Right renal cortex interstitium (tissue), 3 donors: ENCODE measurements at places on chromosomes 1 and 21. TPM values are rescaled to one million over a fixed set of nuclear protein-coding genes. Genes with fewer than 3 reads are reported as not detected.
A peak's percentile ranks its signal among the peaks of the same experiment; 100 is the strongest.

The BRDT gene
- 0.17 TPM for polyA plus RNA-seq

The GCSAML gene
- 0.71 TPM for polyA plus RNA-seq

The DFFA gene
- 43.3 TPM for polyA plus RNA-seq

The CFAP298 gene
- polyA plus RNA-seq = 62.2 TPM

DNA sequence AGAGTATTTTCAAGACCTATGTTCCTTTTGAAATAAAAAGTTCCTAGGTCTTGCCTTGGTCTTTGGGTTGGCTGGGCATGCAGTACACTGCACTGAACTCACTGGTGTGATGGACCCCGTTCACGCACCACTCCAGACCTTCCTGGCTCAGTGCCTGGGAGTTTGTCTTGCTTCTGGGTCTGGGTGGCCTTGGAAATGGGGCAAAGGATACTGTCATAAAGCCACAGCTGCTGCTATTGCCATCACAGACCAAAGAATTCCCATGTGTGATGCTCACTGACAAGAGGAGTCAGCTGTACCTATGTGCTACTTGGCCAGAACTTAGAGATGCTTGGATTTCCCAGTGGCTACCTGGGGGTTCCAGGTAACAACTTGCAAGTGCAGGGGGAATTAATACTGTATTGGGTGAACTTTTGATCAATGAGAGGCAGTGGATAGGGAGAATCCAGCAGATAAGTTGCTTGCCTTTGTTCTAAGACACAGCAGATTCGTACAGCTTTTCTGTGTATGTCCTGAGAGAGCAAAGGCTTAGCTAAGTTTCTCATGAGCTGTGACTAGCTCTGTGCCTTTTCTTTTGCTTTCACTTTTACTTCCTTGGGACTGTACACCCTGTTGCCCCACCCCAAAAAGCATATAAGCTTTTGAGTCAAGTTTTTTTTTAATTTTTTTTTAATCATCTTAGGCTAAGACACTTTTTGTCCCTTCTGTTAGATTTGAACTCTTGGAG lies 115.3 kb downstream of the RUNX1 start:
- DNase-seq = no peak

GRCh38 chr1:181257117-181257516 lies 168.6 kb downstream of the IER5 start:
- DNase-seq = no peak

GRCh38 chr1:194477908-194478307 lies 1291.5 kb upstream of the B3GALT2 start:
- DNase-seq = no peak

DNA sequence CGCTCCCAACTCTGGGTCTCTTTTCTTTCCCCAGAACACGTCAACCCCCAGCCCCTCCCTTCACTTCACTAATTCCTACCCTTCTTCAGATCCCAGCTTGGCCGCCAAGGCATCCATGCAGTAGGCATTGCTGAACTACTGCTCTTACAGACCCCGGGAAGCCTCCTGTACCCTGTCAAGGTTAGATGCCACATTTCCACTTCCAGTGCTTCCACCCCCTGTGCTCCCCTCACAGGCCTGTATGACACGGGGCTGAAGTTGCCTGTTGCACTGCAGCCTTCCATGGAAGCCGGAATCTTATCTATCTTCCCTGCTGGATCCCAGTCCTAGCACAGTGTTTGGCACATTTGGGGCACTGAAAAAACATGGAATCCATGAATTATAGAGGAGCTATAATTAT lies 99.0 kb upstream of the SOD1 start:
- no peak for DNase-seq

DNA sequence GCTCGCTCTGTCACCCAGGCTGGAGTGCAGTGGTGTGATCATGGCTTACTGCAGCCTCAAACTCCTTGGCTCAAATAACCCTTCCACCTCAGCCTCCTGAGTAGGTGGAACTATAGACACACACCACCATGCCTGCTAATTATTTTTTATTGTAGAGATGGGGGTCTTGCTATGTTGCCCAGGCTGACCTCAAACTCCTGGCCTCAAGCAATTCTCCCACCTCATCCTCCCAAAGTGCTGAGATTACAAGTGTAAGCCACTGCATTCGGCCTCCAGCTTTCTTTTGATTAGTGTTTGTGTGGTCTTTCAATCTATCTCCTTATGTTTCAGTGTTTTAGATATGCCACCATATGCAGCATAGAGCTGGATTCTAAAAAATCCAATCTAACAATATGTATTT lies 19.9 kb upstream of the CSF3R start:
- no peak for DNase-seq

GRCh38 chr1:87064309-87064708 lies 149.9 kb downstream of the HS2ST1 start:
- DNase-seq = no peak

DNA sequence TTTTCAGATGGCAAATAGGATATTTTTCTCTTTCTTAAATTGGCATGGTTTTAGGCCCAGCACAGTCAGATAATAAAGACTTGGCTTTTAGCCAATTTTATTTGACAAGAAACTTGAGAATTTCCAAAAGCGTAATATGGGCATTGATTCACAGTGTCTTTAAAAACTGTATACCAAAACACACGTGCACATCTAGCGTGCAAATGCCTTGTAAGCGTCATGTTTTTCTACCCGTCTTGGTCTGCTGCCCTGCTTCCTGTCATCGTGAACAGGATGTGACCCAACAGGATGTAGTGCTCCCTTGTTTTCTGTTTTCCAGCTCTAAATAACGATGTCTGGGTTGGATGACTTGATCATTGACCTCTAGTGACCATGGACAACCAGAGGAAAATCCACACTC lies 24.7 kb upstream of the SLC44A3 start:
- DNase-seq = no peak

DNA sequence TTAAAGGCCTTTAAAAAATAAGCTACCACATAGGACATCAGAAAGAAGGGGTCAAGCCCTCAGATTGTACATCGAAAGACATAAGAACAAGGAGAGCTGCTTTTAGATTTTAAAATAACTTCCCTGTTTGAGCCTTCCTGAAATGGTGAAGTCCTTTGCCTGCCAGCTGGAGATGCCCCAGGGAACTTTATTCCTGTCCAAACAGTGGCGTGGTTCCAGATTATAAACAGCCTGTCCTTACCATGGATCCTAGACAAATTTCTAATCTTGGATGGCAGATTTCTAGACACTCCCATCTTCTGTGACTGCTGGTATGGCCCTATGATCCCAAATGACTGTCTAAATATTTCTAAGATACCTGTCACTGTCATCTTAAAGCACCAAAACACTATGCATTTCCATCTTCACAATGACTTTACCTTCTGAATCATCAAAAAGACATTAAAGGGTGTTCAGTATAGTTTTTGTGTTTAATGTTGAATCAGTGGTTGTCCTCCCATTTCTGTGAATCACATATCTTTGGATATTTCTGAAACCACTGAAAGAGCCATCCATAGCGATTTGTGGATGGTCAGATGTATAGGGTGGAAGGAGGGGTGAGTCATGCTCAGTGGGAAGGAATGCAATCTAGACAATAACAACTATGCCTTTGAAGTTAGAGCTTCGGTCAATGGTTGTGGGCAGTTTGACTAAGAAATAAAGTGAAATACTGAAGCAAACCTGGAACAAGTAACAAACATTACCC lies 23.2 kb downstream of the ILDR2 start:
- DNase-seq = no peak

DNA sequence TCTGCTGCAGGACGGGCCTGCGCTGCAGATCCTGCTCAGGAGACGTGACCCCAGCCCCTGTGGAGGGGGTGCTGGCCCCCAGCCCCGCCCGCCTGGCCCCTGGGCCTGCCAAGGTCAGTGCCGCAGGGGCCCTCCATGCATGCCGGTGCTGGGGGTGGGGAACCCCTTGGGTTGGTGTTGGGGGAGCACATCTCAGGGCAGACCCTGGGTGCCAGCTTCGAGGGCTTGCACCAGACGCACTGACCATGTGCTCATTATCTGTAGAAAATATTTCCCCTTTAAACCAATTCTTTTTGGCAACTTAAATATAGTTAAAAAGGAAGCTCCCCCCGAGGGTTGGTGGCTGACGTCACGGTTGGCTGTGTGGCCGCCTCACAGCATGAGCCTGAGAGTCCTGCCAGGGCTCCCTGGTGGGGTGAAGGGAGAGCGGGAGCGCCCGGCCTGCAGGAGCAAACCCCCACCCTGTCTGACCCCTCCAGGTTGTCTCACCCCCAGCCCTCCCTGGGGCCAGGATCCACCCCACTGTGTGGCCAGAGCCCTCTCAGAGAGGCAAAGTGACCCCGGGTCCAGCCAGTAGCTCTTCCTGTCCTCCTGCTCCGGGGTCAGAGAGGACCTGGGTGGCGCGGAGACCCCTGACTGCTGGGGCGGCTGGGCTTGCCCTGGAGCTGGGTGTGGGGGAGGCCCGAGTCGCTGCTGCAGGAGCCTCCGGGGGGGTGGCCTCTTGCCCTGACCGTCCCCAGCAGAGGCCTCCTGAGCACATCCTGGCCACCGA lies 5.3 kb upstream of the PFKL start:
- no peak for DNase-seq

- no peak for DNase-seq
Observed at GRCh38 chr21:41458121-41458520, 32.1 kb downstream of the MX1 start.

GRCh38 chr1:175126347-175126746 lies 58.7 kb downstream of the TNN start:
- no peak for DNase-seq

DNA sequence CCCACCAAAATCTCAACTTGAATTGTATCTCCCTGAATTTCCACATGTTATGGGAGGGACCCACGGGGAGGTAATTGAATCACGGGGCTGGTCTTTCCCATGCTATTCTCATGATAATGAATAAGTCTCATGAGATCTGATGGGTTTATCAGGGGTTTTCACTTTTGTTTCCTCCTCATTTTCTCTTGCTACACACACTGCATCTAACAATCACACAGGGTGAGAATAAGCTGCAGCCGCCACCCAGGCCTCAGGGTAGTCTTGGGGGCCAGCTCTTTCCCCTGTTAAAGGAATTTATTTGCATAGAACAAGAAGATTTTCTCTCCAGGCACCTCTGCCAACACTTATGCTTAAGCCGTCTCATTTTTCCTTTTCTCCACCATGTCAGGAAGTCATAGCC lies 26.0 kb upstream of the GBP6 start:
- no peak for DNase-seq

- DNase-seq = no peak
Observed at GRCh38 chr1:44222397-44223186, 9.3 kb downstream of the DMAP1 start.

- DNase-seq = no peak
Observed at GRCh38 chr1:203678943-203679661, 52.5 kb downstream of the ATP2B4 start.

DNA sequence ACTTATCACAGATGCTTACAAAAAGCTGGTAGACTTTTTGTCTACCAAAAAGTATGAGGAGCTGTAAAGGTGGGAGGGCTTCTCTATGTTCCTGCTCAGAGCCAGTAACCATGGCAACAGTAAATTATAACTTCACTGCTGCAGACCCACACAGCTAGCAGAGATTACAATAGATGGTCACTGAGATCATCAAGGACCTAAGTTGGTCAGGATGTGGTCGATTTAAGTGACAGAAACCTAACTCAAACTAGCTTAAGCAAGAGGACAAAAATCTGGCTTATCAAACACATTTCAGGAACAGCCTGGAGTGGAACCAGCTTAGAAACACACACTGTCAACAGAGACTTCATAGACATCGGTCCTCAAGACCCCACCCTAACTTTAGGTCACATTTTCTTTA lies 113.4 kb upstream of the ATP1A1 start:
- DNase-seq = no peak

DNA sequence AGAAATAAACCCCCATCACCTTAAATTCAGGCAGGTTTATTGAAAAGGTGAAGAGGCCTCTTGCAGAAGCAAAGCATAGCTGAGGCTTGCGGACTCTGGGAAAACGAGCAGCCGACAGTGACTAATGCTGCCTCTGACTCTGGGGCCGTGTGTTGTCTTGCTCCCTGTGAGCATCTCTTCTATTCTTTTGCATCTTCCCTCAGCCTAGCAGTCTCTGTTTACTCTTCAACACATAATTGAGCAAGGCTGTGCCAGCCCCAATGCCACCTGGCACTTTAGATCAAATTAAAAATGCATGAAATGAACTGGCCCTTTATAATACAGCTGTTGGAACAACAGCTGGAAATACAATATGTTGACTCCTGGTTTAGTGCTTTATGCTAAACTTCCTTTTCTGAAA lies 18.4 kb upstream of the REG4 start:
- no peak for DNase-seq

DNA sequence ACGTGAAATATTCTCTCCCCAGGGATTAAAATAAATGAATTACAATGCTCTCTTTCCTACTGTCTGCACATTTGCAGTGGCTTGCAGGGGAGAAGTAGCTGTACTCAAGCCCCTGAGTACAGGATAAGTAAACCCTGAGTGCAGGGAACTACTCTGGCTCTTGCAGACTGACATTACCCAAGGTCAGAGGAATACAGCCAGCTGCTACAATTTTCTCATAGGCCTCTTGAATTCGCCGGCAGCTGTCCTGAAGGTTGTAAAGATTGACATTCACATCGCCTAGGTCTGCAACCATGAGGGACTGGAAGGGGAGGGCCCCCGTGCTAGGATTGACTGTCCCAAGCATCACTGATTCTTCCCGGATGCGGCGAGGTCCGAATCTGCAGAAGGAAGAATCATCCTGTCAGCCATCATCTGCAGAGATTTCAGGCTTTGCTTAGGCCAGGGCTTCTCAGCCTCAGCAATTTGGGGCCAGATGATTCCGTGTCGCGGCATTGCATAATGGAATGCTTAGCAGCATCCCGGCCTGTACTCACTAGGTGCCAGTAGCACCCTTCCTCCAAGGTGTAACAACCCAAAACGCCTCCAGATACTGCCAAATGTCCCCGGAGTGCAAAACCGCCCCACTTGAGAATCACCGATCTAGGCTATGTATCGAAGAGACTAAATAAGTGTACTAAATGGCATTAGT lies 1.7 kb downstream of the AGMAT start:
- DNase-seq = no peak

GRCh38 chr1:235875036-235875597 lies 8.4 kb upstream of the LYST start:
- no peak for DNase-seq

DNA sequence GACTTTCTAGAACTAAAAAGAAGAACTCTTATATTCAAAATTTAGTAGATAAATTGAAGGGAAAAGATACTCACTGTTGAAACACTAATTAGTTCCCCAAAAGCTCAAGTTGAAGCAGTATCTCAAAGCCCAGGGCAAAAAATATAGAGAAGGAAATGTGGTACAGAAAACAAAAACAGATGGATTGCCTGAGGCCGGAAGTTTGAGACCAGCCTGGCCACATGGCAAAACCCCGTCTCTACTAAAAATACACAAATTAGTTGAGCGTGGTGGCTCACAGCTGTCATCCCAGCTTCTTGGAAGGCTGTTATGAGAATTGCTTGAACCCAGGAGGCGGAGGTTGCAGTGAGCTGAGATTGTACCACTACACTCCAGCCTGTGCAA lies 36.0 kb downstream of the FAM177B start:
- no peak for DNase-seq

- DNase-seq = no peak
Observed at GRCh38 chr1:81228926-81229325, 571.8 kb upstream of the ADGRL2 start.

DNA sequence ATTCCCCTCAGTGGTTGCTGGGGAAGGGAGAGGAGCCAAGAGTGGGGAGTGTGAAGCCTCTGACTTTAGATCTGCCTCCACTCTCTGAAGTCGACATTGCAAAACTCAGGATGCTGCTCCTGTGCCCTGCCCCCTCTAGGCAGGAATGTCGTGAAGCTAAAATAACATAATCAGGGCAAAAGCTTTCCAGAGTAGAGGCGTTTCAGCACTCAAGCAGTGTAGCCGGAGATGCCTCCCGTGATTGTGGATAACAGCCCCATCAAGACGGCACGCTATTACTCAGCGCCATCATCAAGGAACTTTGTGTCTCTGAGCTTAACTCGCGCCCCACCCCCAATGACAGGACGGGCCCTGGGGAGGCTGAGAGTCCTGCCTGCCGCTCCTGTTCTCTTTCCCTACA lies 60.0 kb downstream of the FBXO2 start:
- peak; percentile 7 for DNase-seq
